T-helper 2 cell (primary cell): ENCODE measurements at places on chromosomes 5 and 9.

DNA sequence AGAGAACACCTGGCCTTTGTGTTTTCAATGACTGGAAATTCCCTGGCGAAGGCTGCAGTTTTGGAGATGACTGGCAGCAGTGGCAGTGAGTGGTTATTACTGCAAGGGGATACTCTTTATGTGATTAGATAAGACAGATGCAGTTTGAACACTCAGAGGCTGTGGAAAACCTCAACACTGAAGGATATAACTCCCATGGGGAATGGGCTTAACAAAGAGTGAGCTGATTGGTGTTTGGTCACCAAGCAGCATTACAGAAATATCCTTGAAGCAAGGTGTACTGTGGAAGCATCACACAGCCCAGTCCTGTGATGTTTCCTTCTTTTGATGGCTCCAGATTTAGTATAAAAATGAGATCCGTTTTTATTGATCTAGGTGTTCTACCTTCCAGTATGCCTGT lies 490.7 kb upstream of the PTPRD start:
- DNase-seq = no peak

DNA sequence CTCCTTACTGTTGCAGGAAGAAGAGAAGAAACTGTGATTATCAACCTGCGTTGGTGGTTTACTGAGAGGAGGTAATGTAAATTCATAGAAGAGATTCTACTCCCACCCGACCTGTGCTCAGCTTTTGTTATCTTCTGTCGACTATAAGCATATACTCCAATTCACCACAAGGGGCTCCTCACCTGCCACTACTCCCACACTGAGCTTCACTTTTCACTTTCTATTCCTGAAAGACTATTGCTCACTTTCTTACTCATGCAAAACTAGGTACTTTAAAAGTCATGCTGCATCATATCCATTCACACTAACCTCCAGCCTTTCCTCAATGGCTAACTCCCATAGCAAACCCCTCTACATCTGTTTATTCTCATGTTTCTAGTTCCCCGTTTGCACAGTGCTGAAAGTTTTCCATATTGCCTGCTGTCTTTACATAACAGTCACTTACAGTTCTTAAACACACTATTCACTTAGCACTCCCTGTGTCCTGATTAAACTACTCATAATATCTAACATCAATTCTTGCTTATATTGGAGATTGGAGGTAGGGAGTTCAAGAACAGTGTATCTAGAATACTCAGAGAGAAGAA lies 1062.6 kb downstream of the NR2F1-AS1 start:
- no peak for DNase-seq

DNA sequence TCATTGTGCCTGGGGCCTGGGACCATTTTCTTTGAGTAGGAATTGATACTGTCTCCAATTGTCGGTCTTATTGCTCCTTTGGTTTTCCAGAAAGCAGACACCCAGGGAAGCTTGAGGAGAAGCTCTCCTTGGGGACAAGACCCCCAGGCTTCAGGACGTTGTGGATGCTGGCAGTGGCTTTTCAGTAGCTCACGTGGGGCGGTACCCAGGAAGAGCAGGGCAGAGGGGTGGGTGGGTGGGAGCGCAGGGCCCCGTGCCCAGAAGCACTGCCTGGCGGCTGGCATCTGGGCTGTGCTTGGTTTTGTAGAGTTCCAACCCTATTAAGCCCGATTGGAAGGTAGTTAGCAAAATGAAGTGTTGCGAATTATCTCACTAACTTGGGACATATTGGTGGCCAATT lies 374.2 kb upstream of the IRX1 start:
- no peak for DNase-seq

DNA sequence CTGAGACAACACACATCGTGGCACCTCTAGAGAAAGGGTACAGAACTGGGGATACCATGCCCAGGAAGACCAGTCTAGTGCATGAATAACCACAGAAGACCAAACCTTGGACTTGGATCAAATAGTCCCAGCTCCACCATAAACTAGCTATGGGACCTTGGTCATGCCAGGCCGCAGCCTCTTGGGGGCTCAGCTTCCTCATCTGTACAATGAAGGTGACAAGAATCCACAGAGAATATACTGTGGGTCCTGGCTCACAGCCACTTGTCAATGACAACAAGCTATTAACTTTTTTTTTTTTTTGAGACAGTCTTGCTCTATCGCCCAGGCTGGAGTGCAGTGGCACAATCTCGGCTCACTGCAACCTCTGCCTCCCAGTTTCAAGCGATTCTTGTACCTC lies 3.9 kb downstream of the KYAT1 start:
- no peak for DNase-seq

DNA sequence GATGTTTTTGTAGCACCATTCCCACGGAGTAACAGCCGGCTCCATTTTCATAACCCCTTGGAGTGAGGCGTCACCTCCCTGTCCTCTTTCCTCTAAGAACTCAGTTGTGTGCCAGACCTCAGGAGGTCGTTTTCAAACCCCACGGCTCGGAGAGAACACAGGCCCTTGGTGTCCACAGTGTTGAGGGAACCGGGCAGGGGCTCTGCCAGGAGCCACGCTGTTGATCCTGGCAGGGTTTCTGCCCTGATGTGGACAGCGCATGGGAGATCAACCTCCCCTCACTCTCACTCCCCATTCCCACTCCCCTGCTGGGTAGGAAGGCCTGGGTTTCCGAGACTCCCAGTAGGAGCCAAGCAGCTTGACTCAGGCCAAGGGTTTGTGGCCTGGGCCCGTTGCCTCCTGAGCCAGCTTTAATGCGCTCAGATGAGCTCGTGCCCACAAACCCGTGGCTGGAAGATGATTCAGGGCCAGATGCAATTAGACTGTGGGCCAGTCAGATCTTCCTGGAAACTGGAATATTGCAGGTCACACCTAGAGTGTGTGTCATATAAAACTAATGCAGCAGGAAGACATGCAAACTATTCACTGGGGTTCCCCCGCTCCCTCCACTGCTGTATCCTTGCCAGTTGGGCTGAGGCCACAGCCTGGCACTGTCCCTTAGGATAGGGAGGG lies 133.4 kb downstream of the SLC12A2 start:
- DNase-seq = no peak

DNA sequence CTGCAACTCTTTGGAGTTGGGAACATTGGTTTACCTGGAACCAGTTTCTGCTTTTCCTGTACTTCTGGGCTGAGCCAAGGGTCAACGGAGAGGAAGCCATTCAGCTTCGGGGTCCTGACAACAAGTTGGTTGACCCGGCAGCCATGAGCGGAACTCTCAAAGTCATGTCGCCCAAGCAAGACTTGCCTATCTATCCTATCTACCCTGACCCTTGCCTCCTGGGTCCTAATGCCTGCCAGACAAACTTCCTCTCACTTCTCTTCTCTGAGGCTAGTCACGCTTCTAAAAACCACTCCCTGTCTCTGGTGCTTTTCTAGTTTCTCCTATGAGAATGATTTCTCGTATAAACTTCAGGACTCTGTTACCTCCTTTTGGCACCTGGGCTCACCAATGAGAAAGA lies 44.7 kb upstream of the CRHBP start:
- DNase-seq = no peak
